ENCODE measurements at places on chromosomes 3 and 15.

DNA sequence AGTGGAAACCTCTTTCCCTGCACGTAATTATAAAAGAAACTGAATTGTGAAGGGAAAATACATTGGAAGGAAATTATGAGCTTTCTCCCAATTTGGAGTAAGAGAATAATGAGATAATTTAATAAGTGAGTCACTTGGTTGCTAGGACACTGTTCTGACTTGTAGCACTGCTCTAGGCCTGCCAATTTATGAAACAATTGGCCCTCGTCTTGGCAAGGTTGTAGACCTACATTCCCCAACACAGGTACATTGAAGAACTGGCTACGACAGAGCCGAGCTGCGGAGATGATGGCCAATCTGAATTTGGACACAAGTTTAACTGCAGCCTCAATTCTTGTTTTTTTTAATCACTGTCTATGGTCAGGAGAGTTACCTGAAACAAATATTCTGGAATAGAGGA is 674.1 kb downstream of the MECOM start:
- no peak for DNase-seq

GRCh38 chr15:35208353-35208752 is 123.3 kb upstream of the NANOGP8 start:
- no peak for DNase-seq

DNA sequence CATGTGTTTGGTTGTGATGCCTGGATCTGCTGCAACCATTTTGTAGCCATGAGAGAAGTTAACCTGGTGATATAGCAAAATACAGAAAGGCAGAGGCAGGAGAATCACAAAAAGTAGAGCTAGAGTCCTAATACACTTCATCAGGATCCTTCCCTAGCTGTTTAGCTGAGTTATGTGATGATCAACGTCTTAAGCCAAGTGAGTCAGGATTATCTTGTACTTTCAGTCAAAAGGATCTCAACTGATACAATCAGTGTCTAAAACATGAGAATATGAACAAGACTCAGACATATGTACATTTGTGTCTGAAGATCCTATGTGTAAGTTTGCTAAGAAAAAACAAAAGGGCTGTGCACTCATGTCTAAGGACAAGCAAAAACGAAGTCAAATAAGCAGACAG is 236.9 kb downstream of the NTRK3 start:
- no peak for DNase-seq

- no peak for DNase-seq
Observed at GRCh38 chr3:129276385-129276784, 2.3 kb upstream of the HMCES start.

DNA sequence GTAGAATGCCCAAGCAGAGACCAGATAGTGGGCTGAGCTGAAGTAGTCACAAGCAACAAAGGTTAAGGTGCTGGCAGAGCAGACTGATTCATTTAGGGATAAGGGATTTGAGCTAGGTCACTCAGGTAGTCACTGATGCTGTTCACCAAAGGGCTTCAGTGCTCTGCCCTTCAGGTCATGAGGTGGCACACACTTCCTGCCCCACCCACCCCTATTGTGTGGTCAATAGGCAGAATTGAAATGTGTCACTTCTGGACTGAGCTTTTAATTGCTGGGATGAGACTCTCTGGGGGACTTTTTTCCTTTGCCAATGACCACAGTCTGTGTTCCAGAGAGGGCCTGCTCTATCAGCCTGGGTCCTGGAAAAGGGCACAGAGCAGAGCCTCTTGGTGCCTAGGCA is 2.9 kb upstream of the DIS3L start:
- no peak for DNase-seq

GRCh38 chr3:153399636-153400035 is 237.6 kb downstream of the RAP2B start:
- no peak for DNase-seq

- DNase-seq: no peak
Observed at GRCh38 chr15:74417225-74417624, 16.5 kb downstream of the SEMA7A start.

- no peak for DNase-seq
Observed at GRCh38 chr15:91872356-91873137, 19.0 kb downstream of the SLCO3A1 start.

- DNase-seq: no peak
Observed at GRCh38 chr3:89000886-89001285, 106.5 kb upstream of the EPHA3 start.

DNA sequence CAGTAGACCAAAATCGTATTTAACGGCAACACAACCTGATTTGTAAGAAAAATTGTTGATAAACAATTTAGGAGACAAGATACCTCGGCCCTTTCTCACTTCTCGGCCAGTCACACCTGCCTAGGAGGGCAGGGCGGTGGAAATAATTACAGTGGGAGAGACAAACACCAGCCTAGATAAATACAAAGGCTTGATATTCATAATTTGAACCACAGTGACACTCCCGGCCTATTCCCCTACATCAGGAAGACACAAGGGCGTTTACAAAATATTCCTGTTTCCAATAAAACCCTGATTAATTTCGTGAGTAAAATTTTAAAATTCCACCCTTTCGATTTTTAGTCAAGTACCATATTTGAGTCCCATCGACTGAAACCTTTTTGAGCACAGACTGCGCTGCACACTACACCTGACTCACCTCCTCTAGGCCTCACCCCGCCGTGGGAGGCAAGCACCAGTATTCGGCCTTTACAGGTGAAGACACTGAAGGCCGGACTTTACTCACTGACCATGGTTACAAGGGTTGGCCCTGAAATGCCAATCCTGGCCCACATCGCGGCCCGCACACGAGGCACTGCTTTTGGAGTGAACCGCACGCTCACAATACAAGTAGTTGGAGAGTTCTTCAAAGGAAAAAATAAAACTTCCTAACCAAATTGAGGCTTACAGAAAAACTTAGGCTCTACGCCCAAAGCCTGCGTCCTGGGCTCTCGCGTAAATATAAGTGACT is 794 bp downstream of the ARPP19 start:
- no peak for DNase-seq

DNA sequence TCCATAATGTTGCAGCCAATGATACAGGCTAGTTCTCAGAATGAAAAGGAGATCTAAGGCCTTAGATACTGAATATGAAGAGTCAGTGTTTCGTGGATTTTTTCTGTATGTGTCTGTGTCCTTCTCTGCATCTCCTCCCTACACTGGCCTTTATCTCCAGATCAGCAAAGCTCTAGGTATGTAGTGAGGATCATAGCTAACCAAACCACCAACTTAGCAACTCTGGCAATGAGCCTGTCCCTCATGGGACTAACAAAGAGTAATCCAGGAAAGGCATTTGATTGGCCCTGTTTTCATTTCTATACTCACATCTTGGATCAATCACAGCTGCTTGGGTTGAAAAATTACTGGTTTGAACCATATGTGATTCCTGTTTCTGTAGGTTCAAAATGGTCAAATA is 18.6 kb upstream of the CNTN3 start:
- DNase-seq: no peak

- no peak for DNase-seq
Observed at GRCh38 chr15:60118146-60118545, 114.0 kb downstream of the FOXB1 start.

DNA sequence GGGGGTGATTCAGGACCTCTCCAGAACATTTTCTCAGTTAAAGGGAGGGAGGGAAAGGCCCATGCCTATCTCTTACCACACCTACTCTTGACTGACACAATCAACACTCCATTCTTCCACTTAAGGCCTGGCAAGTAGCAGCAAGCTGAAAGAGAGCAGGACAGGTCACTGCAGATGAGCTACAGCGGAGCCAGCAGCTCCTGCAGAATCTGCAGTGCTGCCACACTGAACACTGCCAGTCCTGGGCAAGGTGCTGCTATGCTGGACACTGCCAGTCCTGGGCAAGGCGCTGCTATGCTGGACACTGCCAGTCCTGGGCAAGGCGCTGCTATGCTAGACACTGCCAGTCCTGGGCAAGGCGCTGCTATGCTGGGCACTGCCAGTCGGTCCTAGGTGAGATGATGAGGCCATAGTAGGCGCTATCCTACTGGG is 143.7 kb downstream of the MYLK start:
- DNase-seq: no peak

DNA sequence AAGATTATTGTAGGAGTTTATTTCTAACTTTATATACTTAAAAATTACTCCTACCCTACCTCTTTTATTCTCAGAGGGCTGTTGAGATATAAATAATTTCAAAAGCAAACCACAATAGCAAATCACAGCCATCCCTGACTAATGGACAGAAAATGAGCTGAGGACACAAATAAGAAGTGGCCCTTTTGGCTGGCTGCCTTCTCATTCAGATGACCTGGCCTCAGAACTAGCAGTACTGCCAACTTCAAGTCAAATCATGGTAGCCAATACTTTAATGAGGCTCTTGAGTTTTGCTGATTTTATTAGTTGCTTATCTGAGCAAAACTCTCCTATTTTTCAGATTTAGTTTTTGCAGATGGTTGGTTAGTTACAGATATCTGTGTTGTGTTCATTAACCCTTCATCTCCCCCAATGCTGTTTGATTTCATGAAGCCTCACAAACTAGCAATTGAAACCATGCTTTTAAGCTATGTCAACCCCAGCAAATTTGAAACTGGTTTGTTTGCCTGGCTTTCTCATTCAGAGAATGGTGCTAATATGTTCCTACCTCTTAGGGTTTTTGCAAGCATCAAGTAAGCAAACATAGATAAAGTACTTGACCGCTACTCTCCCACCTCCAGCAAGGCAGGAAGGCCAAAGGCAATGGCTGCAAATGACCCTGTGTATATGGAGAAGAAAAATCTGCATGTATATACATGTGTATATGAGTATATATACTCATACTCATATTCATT is 73.4 kb upstream of the HACD2 start:
- peak; percentile 35 for DNase-seq

DNA sequence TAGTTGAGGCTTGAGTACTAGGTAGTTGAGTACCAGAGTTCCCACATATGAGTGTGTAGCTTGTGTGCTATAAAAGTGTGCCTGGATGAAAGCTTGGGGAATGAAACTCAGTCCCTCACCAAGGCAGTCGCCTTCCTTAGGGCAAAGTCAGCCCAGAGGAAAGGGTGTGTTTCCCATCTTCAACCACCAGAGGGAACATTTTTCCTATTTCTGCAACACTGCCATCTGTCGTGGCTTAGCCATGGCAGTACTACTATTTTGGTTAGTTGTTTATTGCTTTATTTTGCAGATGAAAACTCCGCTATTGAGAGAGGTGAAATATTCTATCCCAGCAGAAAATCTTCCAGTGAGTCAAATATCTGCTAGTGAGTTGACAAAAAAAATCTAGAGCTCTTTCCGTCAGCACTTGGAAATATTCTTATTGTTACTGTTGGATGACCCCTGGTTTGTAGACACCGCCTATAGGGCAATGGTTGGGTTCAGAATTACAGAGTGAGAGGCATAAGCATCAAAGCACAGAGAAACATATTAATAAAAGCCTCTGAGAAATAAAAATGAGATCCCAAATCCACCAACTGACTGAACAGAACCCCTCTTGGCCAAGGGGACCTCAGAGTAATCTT is 239.9 kb downstream of the CPNE4 start:
- no peak for DNase-seq

GRCh38 chr3:42749025-42749752 is 23.9 kb downstream of the CCDC13 start:
- no peak for DNase-seq

DNA sequence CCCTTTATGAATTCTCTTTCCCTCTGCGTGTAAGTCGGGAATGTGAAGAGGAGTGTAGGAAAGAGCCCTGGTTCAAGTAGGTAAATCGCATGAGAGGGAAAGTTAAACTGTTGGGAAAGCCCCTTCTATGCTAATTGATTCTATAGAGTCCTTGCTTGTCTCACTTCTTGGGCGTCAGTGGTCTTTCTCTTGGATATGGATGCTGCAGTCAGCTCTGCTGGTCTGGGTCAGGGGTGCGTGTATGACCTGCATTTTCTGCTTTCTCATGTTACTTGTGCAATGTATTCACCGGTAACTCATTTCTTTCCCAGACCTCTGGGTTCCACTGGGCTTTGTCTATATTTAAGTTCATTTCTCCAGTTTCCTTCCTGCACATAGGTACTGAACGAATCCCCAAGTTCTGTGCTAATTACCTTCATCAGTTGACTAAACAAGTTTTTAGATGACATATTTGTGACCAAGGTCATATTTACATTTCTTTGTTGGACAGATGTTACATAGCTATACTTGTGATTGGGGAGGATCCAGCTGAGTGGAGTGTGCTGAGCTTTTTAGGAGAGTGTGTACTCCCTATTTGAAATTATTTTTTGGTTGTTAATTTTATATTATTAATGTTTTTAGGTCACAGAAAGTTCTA is 1.4 kb downstream of the SETD5 start:
- DNase-seq: no peak

- no peak for DNase-seq
Observed at GRCh38 chr15:38540510-38540909, 24.1 kb downstream of the RASGRP1 start.

DNA sequence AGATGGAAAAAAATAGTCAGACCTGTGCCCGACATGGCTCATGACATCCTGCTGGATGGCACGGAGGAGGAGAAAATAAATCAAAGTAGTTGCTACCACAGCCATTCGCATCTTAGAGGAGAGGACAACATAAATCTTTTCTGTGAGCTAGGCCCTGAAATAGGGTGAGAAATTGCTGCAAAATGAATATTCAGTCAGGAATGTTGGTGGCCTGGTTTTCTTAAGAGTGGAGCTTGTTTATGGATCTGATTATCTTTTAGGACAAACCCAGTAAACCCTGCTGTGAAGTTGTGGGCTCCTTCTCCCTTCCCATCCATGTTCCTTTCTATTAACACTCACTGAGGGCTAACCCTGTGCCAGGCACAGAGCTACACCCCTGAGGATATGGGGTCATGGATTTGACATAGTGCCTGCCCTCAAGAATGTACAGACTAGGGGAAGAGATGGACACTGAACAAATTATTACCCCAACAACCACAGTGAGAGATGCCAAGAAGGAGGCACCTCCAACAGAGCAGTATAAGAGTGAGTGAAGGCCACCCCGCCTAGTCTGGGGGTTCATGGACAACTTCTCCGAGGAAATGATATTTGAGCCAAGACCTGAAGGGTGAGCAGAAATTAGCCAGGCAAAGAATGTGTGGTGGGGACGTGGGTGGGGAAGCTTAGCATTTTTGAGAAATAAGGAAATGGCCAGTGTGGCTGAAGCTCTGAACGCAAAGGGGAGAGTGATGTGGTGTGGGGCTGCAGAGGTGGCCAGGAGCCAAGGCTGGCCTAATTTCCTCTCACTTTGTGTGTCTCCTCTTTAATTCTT is 68.9 kb upstream of the ARL8B start:
- DNase-seq: no peak

- DNase-seq: no peak
Observed at GRCh38 chr3:158420654-158421396, 150.2 kb upstream of the MLF1 start.

- DNase-seq: no peak
Observed at GRCh38 chr3:164723396-164723795, 354.9 kb downstream of the SI start.

- no peak for DNase-seq
Observed at GRCh38 chr3:133840055-133840737, 34.6 kb downstream of the SRPRB start.

GRCh38 chr3:143155756-143156155 is 36.2 kb downstream of the CHST2 start:
- DNase-seq: no peak

GRCh38 chr15:28901987-28902745 is 16.4 kb downstream of the APBA2 start:
- no peak for DNase-seq
